ENCODE measurements at places on chromosomes 6 and 20. TPM values are rescaled to one million over a fixed set of nuclear protein-coding genes. Genes with fewer than 3 reads are reported as not detected.

Gene PPP1R16B
- total RNA-seq, result 0.04 TPM

Gene DDX43
- total RNA-seq, result not detected

Gene TUBB1
- not detected for total RNA-seq

- no peak for DNase-seq
Observed at GRCh38 chr6:16676978-16677377, 84.3 kb downstream of the ATXN1 start.

Data from Karpas-422 (cell line).